ENCODE measurements at places on chromosomes 7 and 10.

DNA sequence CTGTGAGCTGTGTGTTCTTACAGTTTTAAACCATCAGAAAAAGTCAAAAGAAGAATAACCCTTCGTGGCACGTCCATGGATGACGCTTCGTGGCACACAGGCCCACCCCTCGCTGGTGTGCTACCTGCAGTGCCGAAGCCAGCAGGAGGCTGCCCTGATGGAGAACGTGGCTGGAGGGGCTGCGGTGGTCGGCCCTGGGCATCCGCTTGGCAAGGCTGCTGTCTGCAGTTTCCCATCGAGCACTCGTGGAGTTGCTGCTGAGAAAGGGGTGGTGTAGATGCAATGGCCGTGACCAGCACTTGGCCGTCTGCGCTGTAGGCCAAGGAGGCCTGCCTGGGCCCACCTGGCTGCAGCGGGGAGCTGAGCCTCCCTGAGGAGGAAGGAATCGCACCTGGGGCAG, 3.2 kb upstream of the ADGRA1 start:
- no peak for DNase-seq

- DNase-seq = no peak
Measured at GRCh38 chr10:107619139-107619538, 454.6 kb upstream of the SORCS1 start.

GRCh38 chr7:26618898-26619297, 245.5 kb downstream of the SKAP2 start:
- no peak for DNase-seq

DNA sequence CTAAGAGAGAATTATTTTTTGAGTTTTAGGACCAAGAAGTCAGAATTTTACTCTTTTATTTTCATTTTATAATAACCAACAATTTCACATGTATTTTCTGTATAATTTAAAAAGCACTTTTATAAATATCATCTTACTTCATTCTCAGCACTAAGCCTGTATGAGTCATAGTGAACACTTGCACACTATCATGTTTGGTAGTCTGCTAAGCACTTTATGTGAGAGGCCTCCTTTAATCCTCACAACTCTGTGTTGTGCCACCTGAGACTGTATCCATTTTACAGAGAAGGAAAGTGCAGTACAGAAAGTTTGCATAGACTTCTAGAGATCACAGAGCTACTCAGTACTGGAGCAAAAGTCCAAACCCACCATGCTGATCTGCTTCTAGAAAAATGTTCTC, 939.6 kb downstream of the NRG3 start:
- peak; percentile 4 for DNase-seq

DNA sequence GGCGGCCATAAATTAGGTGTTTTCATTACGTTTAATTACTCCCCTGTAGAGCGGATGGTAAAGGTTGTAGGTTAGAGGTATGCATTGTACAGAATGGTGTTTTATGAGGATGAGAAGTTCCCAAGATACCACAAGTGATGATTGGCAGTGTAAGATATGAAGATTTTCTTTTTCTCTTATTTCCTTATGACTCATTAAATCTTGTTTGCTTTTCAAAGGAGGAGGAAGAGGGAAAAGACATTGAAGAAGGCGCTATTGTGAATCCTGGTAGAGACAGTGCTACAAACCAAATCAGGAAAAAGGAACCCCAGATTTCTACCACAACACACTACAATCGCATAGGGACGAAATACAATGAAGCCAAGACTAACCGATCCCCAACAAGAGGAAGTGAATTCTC, 133.9 kb downstream of the AASS start:
- no peak for DNase-seq

- no peak for DNase-seq
Measured at GRCh38 chr7:5203183-5203537, 13.1 kb downstream of the WIPI2 start.

- DNase-seq = no peak
Measured at GRCh38 chr10:130707389-130707979, 571.3 kb downstream of the GLRX3 start.

GRCh38 chr7:43169076-43169475, 56.6 kb downstream of the HECW1 start:
- no peak for DNase-seq

- no peak for DNase-seq
Measured at GRCh38 chr7:106820321-106821217, 44.5 kb upstream of the PIK3CG start.

- DNase-seq = no peak
Measured at GRCh38 chr10:92432596-92432995, 141.3 kb downstream of the IDE start.

DNA sequence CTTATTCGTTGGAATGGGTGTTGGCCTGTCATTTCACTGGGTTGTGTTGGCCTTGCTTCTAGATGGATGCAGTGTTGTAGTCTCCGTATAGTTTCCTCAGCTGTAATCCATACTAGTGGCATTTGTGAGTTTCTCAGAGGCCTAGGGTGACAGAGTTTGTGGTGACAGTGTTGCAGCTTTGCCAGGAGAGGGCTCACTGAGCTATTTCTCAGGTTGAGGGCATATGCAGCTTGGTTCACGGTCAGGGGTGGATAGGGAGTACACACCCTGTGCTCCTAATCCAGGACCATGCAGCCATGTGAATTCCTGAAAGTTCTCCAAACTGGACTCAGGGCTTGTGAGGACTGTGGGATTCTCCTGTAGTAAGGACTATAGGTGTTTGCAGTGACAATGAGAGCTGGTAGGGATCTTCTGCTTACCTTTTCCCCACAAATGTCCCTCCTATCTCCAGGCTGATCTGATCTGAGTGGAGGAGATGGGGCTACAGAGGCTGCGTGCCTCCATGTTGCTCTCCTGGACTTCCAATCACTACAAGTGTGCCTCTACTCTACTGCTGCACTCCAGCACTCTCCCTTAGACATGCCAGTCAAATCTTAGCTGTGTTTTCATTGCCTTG, 229.0 kb downstream of the STK31 start:
- DNase-seq = peak; percentile 46

GRCh38 chr7:18520450-18521235, 25.1 kb downstream of the HDAC9 start:
- peak; percentile 58 for DNase-seq

DNA sequence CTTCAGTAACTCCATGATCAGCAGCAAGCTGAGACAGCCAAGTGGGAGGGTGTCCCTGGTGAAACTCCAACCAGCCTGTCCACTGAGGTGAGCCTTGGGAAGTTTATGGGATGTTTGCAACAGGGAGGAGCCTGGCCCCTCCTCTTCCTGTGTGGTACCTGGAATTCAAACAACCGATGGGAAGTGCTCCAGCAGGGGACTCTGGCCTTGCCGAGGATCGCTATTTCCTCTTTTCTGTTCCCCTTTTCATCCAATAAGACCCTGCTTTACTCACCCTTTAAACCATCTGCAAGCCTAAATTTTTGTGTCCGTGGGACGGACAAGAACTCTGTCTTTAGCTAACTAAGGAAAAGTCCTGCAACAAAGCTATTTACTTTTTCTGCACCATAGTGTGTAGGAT, 491.1 kb upstream of the ZMIZ1 start:
- DNase-seq = no peak

- no peak for DNase-seq
Measured at GRCh38 chr7:42106562-42106961, 130.4 kb downstream of the GLI3 start.

DNA sequence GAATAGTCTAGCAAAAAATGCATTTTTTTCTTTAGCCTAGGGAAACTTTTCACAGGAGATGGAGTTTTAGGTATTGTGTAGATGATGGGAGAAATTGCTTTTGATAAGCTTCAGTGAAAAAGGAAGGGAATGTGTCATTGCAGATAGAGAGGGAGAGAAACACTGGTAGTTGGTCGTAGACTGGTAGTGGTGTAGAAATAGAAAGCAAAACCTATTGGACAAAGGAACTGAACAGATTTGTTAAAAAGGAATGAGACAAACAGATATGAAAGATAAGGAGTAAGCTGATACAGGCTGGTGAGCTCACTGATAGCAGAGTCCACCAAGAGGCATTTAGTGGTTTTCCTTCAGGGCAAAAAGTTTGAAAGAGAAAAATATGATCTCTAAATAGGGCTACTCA, 94.3 kb downstream of the ZEB1 start:
- no peak for DNase-seq

DNA sequence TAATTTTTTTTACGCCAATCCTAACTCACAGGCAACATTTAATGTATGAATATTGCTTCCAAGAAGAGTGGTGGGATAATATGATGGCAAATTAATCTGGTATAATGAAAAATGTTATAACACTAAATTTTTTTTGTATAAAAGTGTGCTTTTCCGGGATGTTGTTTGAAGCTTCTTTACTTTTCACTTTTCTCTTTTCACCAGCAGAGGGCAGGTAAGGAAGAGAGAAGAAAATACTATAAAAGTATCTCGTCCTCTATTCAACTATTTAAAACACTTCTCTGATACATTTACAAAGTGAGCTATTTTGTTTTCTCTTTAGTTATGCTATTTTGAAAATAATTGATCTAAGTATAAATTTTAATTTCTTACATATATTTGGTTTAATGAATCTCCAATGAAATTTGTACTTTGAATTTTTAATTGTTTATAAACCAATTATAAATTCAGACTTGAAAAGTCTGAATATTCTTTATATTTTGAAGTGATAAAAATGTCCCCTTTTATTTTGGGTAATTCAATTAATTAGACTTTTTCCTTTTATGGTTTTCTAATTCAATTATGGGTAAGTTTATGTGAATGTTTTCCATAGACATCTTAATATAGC, 20.7 kb upstream of the CFTR start:
- DNase-seq = peak; percentile 19

GRCh38 chr7:32047075-32047474, 23.1 kb downstream of the PDE1C start:
- DNase-seq = no peak

GRCh38 chr10:48885376-48885775, 54.3 kb downstream of the LRRC18 start:
- DNase-seq = peak; percentile 17

DNA sequence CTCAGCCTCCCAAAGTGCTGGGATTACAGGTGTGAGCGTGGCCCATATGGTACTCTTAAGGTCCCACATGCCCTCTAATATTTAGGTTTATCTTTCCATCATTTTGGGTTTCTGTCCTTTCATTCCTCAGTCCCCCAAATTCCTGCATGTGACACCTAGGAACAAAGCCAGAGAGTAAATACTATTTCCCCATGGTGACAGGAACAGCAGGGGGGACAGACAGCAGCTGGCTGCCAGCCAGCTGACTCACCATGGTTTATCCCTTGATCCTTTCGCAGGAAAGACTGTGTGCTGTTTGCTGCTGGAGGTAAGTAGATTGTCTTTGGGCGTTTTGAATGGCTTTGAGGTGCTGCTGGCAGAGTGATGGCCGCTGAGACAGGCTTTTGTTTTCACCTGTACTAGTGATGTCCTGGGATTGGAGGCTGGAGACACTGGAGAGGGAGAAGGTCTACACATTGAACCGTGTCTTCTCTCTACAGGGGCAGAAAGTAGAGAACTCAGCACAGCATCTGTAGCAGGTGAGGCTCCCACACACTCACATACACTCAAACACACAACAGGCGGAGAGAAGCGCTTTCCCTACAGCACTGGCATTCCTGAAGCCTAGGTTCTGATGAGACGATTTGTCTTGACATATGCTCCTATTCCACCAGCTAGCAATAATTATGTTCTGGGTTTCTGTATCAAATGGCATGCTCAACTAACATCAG, 83.7 kb upstream of the EFCAB10 start:
- peak; percentile 45 for DNase-seq

GRCh38 chr7:105268511-105269392, 120.0 kb downstream of the SRPK2 start:
- DNase-seq = peak; percentile 65

- DNase-seq = no peak
Measured at GRCh38 chr10:78659598-78659967, 409.2 kb upstream of the ZMIZ1 start.

- DNase-seq = no peak
Measured at GRCh38 chr10:93954726-93955363, 38.9 kb upstream of the PLCE1 start.

GRCh38 chr10:110609605-110610004, 34.5 kb upstream of the RBM20 start:
- no peak for DNase-seq

DNA sequence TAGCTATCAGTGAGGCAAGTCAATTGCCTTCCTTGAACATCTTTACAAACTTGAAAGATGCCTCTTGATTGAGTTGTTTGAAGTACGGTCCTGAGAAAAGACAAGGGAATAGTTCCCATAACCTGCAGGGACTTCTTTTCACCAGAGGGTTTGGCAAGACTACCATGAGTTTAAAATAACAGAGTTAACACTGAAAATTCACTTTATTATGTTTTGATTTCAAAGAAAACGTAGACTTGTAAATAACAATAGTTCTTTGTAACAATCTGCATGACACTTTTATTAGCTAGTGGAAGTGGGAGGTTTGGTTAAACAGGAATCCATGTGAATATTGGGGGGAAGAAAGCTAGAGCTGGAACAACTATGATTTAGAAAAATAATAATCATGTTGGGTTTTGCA, 49.5 kb downstream of the WNT2 start:
- DNase-seq = no peak

DNA sequence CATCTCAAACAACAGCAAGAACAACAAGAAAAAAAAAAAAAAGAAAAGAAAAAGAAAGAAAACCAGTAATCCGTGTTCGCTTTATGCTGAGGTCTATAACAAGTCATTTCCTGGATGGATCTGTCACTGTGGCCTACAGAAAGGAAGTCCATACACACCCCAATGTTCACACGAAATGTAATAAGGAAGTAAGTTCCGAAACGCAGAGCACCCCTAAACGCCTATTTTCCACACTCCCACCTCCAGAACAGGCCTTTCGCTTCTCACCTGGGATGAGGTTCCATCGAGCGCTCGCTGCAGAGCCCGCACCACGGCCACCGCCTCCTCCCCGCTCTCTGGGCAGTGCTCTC, 735 bp downstream of the ZNF394 start:
- DNase-seq = peak; percentile 11

DNA sequence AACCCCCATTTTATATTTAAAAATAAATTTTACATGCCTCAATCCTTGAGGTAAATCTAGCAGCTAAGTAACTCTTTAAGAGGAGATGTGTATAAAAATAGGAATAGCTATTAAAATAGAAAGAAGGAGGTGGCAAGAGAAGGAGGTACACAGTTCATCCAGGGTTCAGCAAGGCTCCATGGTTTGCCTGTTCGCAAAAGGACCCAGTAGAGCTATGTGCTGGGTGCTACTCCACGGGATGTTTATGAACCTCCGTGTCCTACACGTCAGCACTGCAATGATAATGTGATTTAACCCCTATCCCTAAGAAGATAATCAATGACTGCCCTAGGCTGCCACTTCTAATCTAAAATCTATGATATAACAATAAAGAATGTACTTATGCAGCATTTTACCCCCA, 926 bp upstream of the DENND11 start:
- DNase-seq = no peak

- DNase-seq = no peak
Measured at GRCh38 chr7:24475166-24475961, 97.9 kb upstream of the PALS2 start.

- no peak for DNase-seq
Measured at GRCh38 chr10:71782221-71782916, 9.0 kb upstream of the VSIR start.

GRCh38 chr7:132687981-132688383, 111.7 kb upstream of the PLXNA4 start:
- DNase-seq = no peak

DNA sequence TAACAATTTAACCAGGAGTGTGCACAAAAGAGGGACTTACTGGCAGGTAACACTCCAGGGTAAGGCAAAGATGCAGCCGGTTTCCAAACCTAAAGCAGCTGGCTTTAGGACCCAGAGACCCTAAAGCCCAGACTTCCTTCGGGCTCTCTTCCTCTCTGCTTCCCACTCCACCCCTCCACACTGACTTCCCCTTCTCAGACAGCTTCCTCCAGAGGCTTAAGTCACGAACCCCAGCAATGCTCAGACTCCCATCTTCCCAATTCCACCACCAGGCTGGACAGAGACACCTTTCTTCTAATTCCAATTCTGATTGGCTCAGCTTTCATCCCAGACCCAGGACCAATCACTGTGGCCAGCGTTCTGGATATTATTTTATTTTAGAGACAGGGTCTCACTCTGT, 24.8 kb downstream of the STYXL1 start:
- no peak for DNase-seq

Measured in AG08395 (cell line).